ENCODE measurements at places on chromosomes 12 and 14.
A peak's percentile ranks its signal among the peaks of the same experiment; 100 is the strongest.

DNA sequence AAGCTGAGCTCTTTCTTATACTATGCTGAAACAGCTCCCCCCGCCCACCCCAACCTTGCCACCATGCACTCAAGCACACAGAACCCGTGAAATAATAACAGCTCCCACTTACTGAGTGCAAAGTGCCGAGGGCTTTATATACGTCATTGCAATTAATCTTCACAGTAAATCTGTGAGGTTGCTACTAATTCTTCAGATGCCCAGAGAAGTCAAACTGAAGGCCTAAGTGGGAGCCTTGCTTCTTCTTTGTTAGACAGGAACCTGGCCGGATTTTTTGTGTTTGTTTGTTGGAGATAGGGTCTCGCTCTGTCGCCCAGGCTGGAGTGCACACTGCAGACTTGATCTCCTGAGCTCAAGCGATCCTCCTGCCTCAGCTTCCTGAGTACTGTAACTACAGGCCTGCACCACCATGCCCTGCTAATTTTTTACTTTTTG is 34.0 kb downstream of the VCPKMT start:
- H3K27ac ChIP-seq = peak overlapping the region; percentile 92
- peaks cover 74% of the 10 kb centered on the region for H3K4me1 ChIP-seq
- DNase-seq = peak; percentile 71
- H3K36me3 ChIP-seq = no peaks in the 10 kb centered on the region

- peak overlapping the region; percentile 32 for H3K4me3 ChIP-seq
- no peak for DNase-seq
- no peaks in the 10 kb centered on the region for H3K36me3 ChIP-seq
- H3K4me1 ChIP-seq = peaks cover 63% of the 10 kb centered on the region
These were observed 63.8 kb downstream of the IRF2BPL start for GRCh38 chr14:76964695-76965094.

- H3K4me3 ChIP-seq = no peak overlapping the region
- H3K4me1 ChIP-seq = no peaks in the 10 kb centered on the region
- peaks cover 31% of the 10 kb centered on the region for H3K27me3 ChIP-seq
- H3K27ac ChIP-seq = no peak overlapping the region
- DNase-seq = no peak
These were observed 120.4 kb downstream of the STAB2 start for GRCh38 chr12:103707446-103707845.

GRCh38 chr12:117060246-117060928 is 38.8 kb downstream of the TESC start:
- no peak for DNase-seq
- H3K27ac ChIP-seq = no peak overlapping the region
- H3K4me3 ChIP-seq = no peak overlapping the region
- H3K27me3 ChIP-seq = no peaks in the 10 kb centered on the region
- H3K36me3 ChIP-seq = no peaks in the 10 kb centered on the region

- H3K36me3 ChIP-seq = peaks cover 6% of the 10 kb centered on the region
- no peak for DNase-seq
- peak overlapping the region; percentile 100 for H3K27ac ChIP-seq
- H3K4me3 ChIP-seq = peak overlapping the region; percentile 100
- H3K27me3 ChIP-seq = no peaks in the 10 kb centered on the region
- H3K4me1 ChIP-seq = peaks cover 35% of the 10 kb centered on the region
These were observed 443 bp downstream of the MAGOHB start for GRCh38 chr12:10612984-10613348.

GRCh38 chr12:79515530-79515935 is 175.2 kb downstream of the PAWR start:
- no peaks in the 10 kb centered on the region for H3K36me3 ChIP-seq
- no peak overlapping the region for H3K4me3 ChIP-seq
- peaks cover 5% of the 10 kb centered on the region for H3K27me3 ChIP-seq

GRCh38 chr12:31118347-31119191 is 44.9 kb downstream of the DDX11 start:
- H3K36me3 ChIP-seq = no peaks in the 10 kb centered on the region
- no peak overlapping the region for H3K27ac ChIP-seq
- DNase-seq = no peak
- no peaks in the 10 kb centered on the region for H3K27me3 ChIP-seq

DNA sequence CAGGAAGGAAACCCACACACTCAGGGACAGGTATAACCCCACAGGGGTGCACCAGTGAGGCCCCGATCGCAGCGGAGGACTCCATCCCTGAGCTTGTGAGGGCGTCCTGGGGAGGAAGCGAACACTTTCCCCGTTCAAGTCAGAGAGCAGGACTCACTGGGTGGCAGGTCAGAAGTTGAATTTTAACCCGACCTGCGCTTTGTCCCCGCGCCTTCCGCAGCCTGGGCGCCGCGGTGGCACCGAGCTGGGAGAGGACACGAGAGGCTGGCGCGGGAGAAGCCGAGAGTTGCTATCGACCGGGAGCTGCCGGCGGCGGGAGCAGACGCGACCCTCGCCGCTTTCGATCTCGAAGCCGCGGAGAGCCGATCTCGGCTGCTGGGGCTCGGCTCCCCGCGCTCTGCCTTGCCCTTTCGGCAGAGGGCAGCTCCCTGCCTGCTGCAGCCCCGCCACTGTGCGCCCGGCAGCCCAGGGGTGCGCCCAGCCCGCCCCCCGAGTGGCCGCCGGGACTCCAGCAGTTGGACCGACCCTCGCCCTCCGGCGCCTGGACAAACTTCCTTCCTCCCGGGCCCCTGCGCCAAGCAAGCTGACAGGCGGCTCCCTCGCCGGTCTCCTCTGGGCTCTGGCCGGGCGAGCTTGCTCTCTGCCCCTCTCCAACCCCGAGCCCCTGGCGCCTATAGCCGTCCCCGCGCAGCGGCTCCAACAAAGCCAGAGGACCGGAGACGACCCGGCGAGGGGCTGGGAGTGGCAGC is 918 bp downstream of the LIN7A start:
- no peaks in the 10 kb centered on the region for H3K4me1 ChIP-seq
- peak overlapping the region; percentile 14 for H3K4me3 ChIP-seq
- peaks cover 23% of the 10 kb centered on the region for H3K27me3 ChIP-seq
- DNase-seq = no peak

- DNase-seq = no peak
- no peak overlapping the region for H3K27ac ChIP-seq
- H3K27me3 ChIP-seq = no peaks in the 10 kb centered on the region
- H3K4me1 ChIP-seq = no peaks in the 10 kb centered on the region
- peaks cover 4% of the 10 kb centered on the region for H3K36me3 ChIP-seq
- no peak overlapping the region for H3K4me3 ChIP-seq
These were observed 272.7 kb downstream of the AEBP2 start for GRCh38 chr12:19712041-19712440.

GRCh38 chr12:130862161-130862560 is 9.7 kb upstream of the RAN start:
- H3K36me3 ChIP-seq = no peaks in the 10 kb centered on the region
- peaks cover 8% of the 10 kb centered on the region for H3K4me1 ChIP-seq
- DNase-seq = no peak
- no peak overlapping the region for H3K4me3 ChIP-seq
- H3K27ac ChIP-seq = no peak overlapping the region
- H3K27me3 ChIP-seq = no peaks in the 10 kb centered on the region

GRCh38 chr14:62645649-62646048 is 399.6 kb downstream of the KCNH5 start:
- no peaks in the 10 kb centered on the region for H3K4me1 ChIP-seq
- no peak overlapping the region for H3K27ac ChIP-seq
- no peaks in the 10 kb centered on the region for H3K36me3 ChIP-seq
- no peak for DNase-seq
- H3K27me3 ChIP-seq = no peaks in the 10 kb centered on the region

- H3K4me1 ChIP-seq = peaks cover 40% of the 10 kb centered on the region
- no peak overlapping the region for H3K4me3 ChIP-seq
- peaks cover 66% of the 10 kb centered on the region for H3K27me3 ChIP-seq
- no peaks in the 10 kb centered on the region for H3K36me3 ChIP-seq
These were observed 3.1 kb downstream of the LRFN5 start for GRCh38 chr14:41609704-41610183.

GRCh38 chr14:53048631-53049030 is 97.8 kb upstream of the FERMT2 start:
- peaks cover 2% of the 10 kb centered on the region for H3K4me1 ChIP-seq
- H3K27me3 ChIP-seq = no peaks in the 10 kb centered on the region
- no peak for DNase-seq
- H3K27ac ChIP-seq = no peak overlapping the region
- no peak overlapping the region for H3K4me3 ChIP-seq

GRCh38 chr12:89391726-89392336 is 39.5 kb upstream of the DUSP6 start:
- peaks cover 3% of the 10 kb centered on the region for H3K36me3 ChIP-seq
- no peak overlapping the region for H3K4me3 ChIP-seq
- peaks cover under 1% of the 10 kb centered on the region for H3K27me3 ChIP-seq
- no peak for DNase-seq
